HFF-Myc (cell line): ENCODE measurements at places on chromosomes 12 and 14.

- DNase-seq = no peak
These were observed 66.0 kb downstream of the BHLHE41 start for GRCh38 chr12:26058818-26059217.

DNA sequence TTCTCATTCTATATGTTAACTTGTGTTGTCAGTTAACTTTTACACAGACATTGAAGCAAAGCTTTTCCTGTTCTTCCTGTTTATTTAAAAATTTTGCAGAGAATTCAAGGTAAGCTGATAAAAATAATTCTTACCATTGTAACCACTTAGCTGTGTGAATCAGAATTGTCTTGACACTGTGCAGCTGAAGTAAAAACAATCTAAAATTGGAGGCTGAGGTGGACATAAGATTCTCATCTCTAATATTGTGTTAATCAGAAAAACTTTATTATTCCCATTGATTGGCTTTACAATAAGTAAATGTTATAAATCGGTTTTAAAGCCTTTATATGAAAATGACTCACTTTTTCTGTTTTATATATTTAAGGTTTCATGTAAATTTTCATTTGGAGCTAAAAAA is 240.3 kb upstream of the PLEKHG7 start:
- no peak for DNase-seq

DNA sequence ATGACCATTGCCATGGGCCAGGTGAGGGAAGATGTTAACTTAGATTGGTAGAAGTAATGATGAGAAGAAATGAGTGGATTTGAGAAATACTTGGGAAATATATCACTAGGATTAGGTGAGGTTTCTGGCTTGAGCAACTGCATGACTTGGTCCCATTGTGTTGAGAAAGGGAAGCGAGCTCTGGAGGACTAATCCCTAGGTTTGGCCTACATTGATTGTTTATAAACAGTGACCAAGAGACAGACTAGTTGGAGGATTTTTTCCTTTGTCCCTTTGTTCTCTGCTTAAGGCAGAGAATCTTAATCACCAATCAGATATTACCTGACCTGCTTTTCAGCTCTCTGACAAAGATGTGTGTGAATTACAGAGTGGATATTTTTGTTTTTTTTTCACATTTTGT is 100.5 kb downstream of the AEBP2 start:
- no peak for DNase-seq

DNA sequence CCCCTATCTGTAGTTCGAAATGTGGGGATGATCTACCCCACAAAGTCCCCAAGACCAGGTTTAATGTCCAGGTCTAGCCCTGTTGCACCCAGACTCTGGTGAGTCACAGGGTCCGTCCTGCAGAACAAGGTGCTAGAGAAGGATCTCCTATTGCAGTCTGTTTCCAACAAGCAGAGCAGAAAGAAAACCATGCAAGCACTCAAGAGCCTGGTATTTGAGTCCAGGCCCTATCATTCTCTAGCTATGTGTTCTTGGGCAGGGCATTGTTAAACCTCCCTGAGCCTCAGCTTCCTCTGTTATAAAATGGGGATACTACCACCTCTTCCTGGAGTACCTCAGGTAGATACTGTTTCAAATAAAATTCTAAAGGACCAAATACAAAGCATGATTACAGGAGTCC is 24.4 kb downstream of the MAP3K9 start:
- DNase-seq = no peak

DNA sequence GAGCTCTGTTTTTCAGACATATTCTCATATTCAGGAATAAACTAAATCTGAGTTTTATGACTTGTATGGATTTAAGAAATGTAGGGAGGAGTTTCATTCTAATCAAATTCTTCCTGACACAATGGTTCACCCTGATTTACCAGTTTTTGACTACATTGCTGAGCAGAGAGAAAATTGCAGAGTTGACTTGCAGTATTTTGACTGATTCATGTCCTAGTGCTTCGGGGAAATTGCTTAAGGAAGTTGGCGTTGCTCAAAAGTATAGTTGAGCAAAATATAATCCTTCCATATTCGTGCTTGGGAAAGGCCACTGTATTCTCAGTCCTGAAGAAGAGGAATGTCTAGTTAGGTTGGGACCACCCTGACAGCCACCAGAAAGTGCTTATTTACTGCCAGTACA is 1.3 kb upstream of the TWF1 start:
- no peak for DNase-seq

DNA sequence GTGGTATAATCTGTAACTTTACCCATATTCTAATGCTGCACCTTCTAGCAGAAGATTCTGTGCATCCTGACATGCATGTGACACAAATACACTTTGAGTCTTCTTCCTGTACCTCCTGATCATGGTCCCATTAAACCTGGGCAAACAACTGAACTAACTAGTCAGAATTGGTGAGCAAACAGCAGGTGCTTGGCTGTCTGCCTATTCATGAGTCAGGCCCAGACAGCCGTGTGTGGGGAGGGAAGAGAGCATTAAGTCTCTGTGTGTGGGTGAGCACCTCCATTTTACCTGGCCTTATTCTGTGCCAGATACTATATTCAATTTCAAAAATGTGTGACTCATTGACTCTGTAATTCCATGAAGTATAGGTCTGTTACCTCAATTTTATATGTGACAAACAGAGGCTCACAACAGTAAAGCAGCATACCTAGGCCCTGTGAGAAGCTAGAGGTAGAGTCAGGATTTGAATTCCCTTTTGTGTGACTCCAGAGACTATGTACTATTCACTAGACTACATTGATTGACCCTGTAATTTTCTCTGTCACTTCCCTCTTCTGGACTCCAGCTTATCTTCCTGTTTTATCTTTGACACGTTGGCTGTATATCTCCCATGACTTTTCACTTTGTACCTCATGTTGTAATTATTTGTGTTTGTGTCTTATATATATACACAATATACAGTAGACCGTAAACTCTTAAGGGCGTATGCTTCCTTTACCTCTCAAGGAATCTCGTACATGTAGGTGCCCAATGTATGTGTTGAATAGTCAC is 32.2 kb downstream of the SUSD6 start:
- DNase-seq = no peak
